ENCODE measurements at places on chromosomes 5 and 9. TPM values are rescaled to one million over a fixed set of nuclear protein-coding genes. Genes with fewer than 3 reads are reported as not detected.
A peak's percentile ranks its signal among the peaks of the same experiment; 100 is the strongest.

- peak overlapping the region; percentile 83 for H3K4me3 ChIP-seq
- H3K36me3 ChIP-seq, result peaks cover 6% of the 10 kb centered on the region
- no peaks in the 10 kb centered on the region for H3K27me3 ChIP-seq
- H3K27ac ChIP-seq, result peak overlapping the region; percentile 74
These were observed 719 bp downstream of the MIGA2 start for GRCh38 chr9:129036923-129037766.

DNA sequence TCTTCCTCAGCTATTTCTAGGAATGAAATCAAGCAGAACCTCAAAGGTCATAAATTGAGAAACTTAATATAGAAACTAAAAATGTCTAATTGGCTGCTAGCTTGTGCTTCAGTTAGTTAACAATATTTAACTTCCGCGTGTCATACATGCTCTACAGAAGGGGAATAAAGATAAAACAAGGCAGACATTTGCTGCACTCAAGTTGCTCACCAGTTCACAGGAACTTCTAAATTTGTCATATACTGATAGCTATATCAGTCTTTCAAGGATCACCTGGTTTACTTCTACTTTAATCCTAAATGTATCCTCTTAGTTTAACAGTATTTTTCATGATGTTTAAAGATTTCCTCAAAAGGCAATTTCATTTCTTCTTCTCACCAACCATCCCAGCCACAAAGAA, 8.4 kb downstream of the CCNH start:
- peaks cover 41% of the 10 kb centered on the region for H3K4me1 ChIP-seq
- peaks cover 36% of the 10 kb centered on the region for H3K36me3 ChIP-seq
- H3K27ac ChIP-seq, result no peak overlapping the region

DNA sequence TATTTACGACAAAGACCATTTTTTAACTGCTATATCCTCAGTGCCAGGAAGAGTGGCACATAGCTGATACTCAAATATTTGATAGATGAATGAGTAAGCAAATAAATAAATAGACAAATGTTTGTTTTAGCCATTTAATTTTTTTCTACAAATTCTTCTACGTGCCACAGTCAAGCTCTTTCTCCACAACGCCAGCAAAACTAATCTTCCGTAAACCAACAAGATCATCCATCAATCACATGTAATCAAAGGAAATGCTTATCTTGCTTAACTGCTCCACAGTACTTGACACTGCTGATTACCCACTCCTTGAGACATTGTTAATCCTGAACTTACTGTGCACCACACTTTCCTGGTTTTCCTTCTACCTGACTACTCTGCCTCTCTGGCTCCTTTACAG, 136.7 kb downstream of the EDIL3 start:
- DNase-seq, result no peak
- H3K27ac ChIP-seq, result no peak overlapping the region
- H3K36me3 ChIP-seq, result no peaks in the 10 kb centered on the region
- H3K4me3 ChIP-seq, result no peak overlapping the region
- H3K4me1 ChIP-seq, result no peaks in the 10 kb centered on the region

FBP1 gene
- 13.3 TPM for polyA plus RNA-seq

MPDZ gene
- polyA plus RNA-seq, result not detected

STPG3 gene
- not detected for polyA plus RNA-seq

DNA sequence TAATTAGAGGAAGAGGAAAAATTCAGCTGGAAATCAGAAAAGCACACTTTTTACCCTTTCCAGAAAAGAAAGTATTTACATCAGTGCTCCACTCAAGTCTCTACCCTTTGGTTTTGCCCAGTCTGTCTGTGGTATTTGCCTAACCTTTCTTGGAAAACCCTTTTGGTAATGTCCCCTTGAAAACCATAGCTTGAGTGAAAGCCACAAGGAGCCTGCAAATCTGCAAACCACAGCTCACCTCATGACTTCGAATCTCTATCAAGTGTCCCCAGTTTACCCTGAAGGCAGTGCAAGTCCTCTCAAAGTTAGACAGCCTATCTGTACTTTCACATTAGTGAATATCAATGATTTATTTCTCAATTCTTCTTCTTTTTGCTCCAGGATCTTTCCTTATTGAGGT, 162.1 kb upstream of the TSLP start:
- no peak overlapping the region for H3K27ac ChIP-seq
- no peaks in the 10 kb centered on the region for H3K27me3 ChIP-seq
- DNase-seq, result no peak
- no peaks in the 10 kb centered on the region for H3K36me3 ChIP-seq
- no peak overlapping the region for H3K4me3 ChIP-seq

- DNase-seq, result no peak
- H3K27me3 ChIP-seq, result no peaks in the 10 kb centered on the region
- H3K27ac ChIP-seq, result no peak overlapping the region
- H3K4me1 ChIP-seq, result no peaks in the 10 kb centered on the region
- no peaks in the 10 kb centered on the region for H3K36me3 ChIP-seq
- H3K4me3 ChIP-seq, result no peak overlapping the region
These were observed 2.4 kb upstream of the OMD start for GRCh38 chr9:92426501-92427145.

GRCh38 chr9:1913631-1914330, 101.4 kb upstream of the SMARCA2 start:
- no peaks in the 10 kb centered on the region for H3K36me3 ChIP-seq
- H3K4me3 ChIP-seq, result no peak overlapping the region
- DNase-seq, result no peak
- no peaks in the 10 kb centered on the region for H3K27me3 ChIP-seq

FSTL4 gene
- polyA plus RNA-seq, result not detected

DNA sequence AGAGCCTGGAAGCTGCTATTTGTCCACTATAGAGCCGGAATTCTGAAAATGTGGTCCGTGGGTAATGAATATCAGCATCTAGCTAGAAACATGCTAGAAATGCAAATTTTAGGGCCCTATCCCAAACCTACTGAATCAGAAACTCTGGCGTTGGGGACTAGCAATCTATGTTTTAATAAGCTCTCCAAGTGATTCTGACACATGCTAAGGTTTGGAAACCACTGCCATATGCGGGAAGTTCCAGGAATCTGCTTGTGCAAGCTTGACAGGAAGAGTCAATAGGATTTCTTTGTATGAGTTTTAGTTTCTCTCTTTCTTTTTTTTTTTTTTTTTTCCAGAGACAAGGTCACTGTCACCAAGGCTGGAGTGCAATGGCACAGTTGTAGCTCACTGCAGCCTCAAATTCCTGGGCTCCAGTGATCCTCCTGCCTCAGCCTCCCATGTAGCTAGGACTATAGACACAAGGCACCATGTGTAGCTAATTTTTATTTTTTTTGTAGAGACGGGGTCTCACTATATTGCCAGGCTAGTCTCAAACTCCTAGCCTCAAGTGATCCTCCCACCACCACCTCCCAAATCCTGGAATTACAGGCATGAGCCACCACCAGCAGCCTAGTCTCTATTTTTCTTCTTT, 26.4 kb upstream of the CARNMT1 start:
- no peaks in the 10 kb centered on the region for H3K4me1 ChIP-seq
- H3K27me3 ChIP-seq, result no peaks in the 10 kb centered on the region
- no peak overlapping the region for H3K4me3 ChIP-seq
- DNase-seq, result no peak
- H3K27ac ChIP-seq, result no peak overlapping the region

IZUMO3 gene
- not detected for polyA plus RNA-seq

DNA sequence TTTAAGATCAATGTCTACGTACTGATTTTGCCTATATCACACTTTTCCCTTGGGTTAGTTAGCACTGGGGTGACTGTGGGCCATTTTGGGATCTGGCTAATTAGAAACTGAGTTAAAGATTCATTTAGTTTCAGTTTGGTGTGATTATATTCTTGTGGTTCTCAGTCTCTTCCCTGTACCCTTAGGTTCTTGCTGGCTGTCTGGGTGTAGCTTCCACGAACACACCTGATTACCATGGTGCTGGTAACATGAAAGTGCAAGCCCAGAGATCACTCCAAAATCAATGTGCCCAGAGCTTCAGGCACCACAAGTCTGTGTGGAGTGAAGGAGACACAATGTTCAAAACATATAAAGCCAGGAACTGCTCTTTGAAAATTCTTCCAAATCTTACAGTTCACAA, 248.1 kb downstream of the PDE4D start:
- DNase-seq, result no peak
- H3K4me1 ChIP-seq, result no peaks in the 10 kb centered on the region
- H3K4me3 ChIP-seq, result no peak overlapping the region
- H3K27ac ChIP-seq, result no peak overlapping the region
- no peaks in the 10 kb centered on the region for H3K36me3 ChIP-seq

DNA sequence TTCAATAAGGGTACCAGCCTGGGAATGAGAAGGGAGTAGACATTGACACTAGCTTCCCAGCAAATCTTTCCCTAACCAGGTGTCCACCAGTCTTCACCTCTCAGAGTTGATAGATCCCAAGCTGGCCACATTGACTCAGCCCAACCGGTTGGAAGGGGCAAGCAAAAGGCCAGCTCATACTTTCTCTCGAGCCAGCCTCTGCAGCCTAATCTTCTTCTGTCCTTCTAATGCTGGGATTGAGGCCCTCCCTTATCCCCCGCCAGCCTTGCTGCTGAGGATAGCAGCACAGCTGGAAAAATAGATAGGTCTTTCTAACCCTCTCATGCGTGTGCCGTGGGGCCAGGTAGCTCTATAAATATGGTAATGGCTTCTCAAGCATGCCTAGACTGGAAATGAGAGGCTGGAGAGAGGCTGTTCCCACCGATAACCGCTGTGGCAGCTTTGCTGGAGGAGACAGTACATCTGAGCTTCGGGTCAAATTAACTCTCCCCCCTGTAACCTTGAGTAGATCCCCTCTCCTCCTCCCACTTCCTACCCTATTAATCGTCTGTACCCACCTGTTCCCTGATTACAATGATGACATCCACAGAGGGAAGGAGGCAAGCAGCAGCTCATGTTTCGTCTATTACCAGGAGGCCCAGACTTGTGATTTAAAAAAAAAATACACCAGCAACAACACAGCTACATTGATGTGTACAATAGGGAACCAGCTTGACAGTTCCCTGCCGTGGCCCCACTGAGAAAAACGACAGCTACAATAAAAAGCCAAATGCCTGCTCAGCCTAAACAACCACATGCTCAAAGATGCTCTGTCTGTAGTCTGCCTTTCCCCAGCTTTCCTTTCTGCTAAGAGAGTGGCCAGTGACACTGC, 219.9 kb upstream of the BRINP1 start:
- no peaks in the 10 kb centered on the region for H3K4me1 ChIP-seq
- no peaks in the 10 kb centered on the region for H3K36me3 ChIP-seq
- no peak overlapping the region for H3K4me3 ChIP-seq
- H3K27ac ChIP-seq, result no peak overlapping the region

- H3K4me1 ChIP-seq, result no peaks in the 10 kb centered on the region
- no peak overlapping the region for H3K4me3 ChIP-seq
- no peak overlapping the region for H3K27ac ChIP-seq
- DNase-seq, result no peak
These were observed 17.9 kb upstream of the RPS23 start for GRCh38 chr5:82295959-82296531.
